ENCODE measurements at places on chromosomes 6 and 20.

- no peak for DNase-seq
Measured at GRCh38 chr6:20757761-20758160, 223.5 kb downstream of the CDKAL1 start.

GRCh38 chr20:60540591-60540990, 582.4 kb downstream of the CDH26 start:
- DNase-seq = no peak

GRCh38 chr20:44650771-44651433, 597 bp downstream of the ADA start:
- DNase-seq = no peak

DNA sequence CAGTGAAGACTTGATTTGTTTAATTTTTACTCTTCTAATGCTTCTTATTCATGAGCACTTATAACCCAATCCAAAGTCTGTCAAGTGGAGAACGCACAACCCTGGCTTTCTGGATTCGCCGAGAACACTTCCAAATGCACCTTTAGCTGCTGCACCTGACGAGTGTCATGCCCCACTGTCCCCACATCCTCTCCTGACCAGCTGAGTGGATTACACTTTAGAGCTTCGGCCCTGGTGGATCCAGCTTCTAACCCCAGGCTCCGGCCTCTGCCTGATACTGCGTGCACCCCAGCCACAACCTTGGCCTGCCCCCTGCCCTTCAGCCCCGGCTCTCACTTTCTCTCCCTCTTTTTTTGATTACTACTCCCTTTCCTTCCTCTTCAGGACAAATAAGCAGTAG, 258.8 kb downstream of the TMEM242 start:
- no peak for DNase-seq

- DNase-seq = no peak
Measured at GRCh38 chr6:167826230-167826895, 348 bp upstream of the AFDN start.

DNA sequence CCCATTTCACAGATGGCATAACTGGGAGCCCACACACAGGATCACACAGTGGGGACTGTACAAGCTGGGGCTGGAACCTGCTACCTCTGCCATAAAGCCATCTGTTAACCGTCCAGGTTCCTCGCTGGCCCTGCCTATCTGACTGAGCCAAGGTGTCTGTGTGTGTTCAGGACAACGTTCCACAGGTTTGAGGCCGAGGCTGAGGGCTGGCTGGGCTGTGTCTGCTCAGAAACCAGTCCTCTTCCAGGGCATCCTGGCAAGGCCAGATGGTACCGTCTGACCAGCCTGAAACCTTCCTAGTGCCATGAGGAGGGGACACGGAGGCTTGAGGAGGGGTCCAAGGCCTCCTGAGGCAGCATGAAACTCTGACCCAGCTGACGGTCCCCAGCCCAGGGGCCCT, 150.6 kb downstream of the TAF4 start:
- DNase-seq = no peak

- DNase-seq = no peak
Measured at GRCh38 chr6:117157448-117157847, 107.9 kb upstream of the VGLL2 start.

GRCh38 chr6:89525786-89526562, 93.0 kb downstream of the ANKRD6 start:
- no peak for DNase-seq

DNA sequence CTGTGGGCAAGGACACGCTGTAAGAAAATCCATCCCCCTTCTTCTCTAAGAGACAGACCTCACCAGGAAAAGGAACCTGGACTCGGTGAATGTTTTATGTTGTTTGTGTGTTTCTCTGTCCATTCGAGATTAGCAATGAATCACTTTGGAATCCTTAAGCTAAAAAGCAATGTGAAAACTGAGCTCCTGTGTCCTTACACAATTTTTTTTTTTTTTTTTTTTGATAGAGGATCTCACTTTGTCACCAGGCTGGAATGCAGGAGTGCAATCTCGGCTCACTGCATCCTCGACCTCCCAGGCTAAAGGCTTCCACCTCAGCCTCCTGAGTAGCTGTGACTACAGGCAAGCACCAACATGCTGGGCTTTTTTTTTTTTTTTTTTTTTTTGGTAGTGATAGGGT, 32.1 kb downstream of the BFSP1 start:
- no peak for DNase-seq

DNA sequence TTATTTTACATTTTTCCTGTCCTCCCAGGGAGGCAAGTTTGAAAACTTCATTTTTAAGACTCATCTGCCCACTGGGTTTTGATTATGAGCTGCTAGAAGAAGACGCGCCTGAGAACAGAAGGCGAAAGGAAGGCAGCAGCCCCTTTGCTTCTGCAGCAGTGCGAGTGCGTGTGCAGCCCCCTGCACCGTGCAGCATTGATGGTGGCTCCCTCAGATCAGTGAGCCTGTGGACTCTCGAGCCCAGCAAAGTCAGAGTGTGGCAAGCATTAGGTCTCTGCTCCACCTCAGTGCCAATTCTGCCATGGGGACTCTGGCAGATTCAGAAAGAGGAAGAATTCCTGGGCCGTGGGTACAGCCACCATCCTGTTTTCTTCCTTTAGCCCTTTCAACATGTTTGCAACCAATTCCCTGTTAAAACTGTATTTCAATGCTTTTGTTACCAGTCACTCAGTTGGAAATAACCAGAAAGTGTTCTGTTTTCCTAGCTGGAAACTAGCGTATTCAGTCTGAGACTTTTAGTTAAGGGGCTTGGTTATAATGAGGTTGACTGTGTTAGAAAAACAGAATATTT, 134.8 kb upstream of the OGFRL1 start:
- DNase-seq = no peak
